Stimulated activated CD4-positive, alpha-beta T cell treated with anti-CD3 and anti-CD28 coated beads, Interleukin-4, amount 100 ng/mL, for 4 hours (primary cell): ENCODE measurements at places on chromosomes 1 and 21.

- DNase-seq: no peak
Observed at GRCh38 chr21:44596068-44596725, 3.9 kb upstream of the KRTAP10-6 start.

DNA sequence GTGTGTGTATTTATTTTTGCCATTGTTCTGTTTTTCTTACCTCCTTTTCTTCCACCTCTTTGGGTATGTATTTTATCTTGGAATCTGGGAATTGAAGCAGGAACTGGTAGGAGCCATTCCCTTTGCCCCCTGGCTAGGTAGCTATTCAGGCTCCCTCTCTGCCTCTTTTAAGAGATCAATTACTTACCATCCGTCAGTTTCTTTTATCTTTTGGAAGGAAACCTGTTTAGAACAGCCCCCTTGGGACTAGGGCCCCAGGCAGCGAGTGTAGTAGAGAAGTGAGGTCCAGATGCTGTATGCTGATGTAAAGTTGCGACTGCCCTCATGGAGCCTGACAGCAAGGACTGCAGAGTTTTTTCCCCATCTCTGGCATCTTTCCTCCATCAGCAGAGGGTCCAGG is 41.6 kb downstream of the KIRREL1 start:
- DNase-seq: no peak

- no peak for DNase-seq
Observed at GRCh38 chr1:239123260-239123659, 263.1 kb upstream of the CHRM3 start.

- no peak for DNase-seq
Observed at GRCh38 chr1:55316502-55316901, 101.3 kb upstream of the USP24 start.

DNA sequence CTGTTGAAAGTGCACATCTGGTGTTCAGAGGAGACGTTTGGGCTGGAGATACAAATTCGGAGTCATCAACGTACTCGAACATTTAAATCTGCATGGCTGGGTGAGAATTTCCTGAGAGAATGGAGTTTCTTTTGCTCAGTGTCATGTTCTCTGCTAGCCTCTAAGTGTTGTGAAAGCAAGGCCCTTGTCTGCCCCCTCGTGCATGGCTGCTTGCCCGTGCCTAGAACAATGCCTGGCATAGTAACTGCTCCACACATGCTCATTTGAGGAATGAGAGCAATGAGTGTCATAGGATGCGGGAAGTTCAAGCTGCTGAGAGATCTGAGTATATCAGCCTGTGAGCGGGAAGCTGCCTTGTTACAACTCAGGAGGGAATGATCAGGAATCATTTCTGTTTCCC is 171.1 kb upstream of the CSF3R start:
- DNase-seq: no peak

DNA sequence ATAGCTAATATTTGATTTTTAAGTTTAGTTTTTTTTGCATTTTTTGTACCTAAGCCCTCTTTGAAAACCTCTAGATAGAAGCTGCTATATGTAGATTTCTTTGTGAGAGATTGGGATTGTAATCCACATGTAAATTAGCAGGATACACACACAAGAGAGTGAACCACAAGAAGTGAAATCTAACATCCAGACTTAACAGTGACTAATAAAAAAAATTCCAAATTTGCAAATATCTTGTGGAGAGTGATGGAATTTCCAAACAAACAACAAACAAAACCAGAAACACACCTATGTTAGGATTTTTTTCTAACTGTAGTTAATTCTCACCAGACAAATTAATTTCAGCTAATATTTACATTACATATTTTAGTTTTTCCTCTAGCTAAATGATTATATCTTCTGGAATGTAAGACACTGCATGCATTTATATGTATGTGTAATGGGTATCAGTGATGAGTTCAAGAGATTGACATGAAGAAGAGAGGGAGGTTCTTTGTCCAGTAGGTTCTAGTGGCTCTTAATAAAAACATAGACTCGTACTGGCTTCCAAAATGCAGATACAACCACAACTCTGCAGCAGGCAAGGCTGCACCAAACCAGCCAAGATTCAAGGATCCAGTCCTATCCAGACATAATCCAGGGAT is 12.8 kb downstream of the CLDN17 start:
- no peak for DNase-seq

DNA sequence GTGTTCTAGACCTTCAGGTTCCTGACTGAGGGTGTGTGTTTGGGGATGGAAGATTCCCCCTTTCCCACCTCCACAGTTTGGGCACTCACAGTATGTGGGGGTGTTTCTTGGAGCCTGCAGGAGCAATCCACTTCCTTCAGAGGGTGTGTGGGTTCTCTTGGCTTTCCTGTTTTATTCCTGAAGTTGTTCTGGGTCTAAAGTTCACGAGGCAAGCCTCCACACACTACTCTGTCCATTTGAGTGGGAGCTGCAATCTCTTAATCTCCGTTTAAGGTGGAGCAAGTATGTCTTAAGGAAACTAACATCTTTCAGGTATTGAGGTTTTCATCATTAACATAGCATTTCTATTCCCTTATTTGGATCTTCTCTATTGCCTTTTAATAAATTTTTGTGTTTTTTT is 141.8 kb downstream of the TENT5C start:
- no peak for DNase-seq

- DNase-seq: no peak
Observed at GRCh38 chr1:4797016-4797410, 142.6 kb downstream of the AJAP1 start.

GRCh38 chr1:39109644-39110043 is 83.5 kb downstream of the NDUFS5 start:
- DNase-seq: no peak

- DNase-seq: no peak
Observed at GRCh38 chr1:223344491-223344890, 19.5 kb downstream of the SUSD4 start.

DNA sequence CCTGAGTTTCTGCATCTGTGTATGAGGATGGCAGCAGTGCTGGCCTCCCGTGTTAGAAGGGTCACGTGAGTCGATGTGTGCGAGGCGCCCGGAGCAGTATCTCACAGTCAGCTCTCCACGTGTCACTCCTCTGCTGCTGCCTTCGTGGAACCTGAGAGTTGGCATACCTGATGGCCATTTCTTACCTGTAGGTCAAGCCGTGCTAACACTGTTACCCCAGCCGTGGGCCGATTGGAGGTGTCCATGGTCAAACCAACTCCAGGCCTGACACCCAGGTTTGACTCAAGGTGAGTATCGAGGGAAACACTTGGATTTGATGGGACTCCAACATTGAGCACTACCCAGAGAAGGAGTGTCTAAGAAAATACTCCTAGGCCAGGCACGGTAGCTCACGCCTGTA is 10.7 kb downstream of the CDCA8 start:
- no peak for DNase-seq

DNA sequence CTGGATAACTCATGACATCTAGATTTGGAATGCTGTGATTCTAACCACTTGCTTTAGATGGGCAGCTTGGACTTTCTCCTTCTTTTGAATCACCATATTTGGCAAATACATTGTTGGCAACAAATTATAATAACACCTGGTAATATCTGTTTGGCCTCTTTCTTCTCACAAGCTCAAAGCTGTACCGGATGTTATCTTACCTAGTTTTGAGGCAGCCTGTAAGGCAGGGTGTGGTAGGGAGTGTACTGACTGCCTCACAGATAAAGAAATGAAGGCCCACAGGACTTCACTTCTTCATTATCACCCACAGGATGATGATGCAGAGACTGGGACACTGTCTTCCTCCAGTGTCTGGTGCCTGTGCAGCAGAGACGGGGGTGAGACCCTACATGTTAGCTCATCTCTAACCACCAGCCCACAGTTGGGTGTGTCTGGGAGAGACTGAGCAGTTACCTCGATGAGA is 28.5 kb downstream of the TUFT1 start:
- peak; percentile 47 for DNase-seq

- no peak for DNase-seq
Observed at GRCh38 chr1:3577711-3578432, 33.4 kb downstream of the MEGF6 start.

GRCh38 chr1:214198571-214198970 is 82.4 kb upstream of the SMYD2 start:
- no peak for DNase-seq

GRCh38 chr1:87279966-87280535 is 48.6 kb upstream of the LMO4 start:
- DNase-seq: no peak

GRCh38 chr1:35563166-35563565 is 5.6 kb downstream of the NCDN start:
- DNase-seq: no peak

GRCh38 chr21:37620401-37620800 is 253.8 kb downstream of the DYRK1A start:
- no peak for DNase-seq

GRCh38 chr21:40733024-40733397 is 113.9 kb downstream of the DSCAM start:
- no peak for DNase-seq

- DNase-seq: no peak
Observed at GRCh38 chr1:243917863-243918565, 68.0 kb upstream of the AKT3 start.

- DNase-seq: no peak
Observed at GRCh38 chr1:147083919-147084272, 88.4 kb downstream of the PRKAB2 start.

DNA sequence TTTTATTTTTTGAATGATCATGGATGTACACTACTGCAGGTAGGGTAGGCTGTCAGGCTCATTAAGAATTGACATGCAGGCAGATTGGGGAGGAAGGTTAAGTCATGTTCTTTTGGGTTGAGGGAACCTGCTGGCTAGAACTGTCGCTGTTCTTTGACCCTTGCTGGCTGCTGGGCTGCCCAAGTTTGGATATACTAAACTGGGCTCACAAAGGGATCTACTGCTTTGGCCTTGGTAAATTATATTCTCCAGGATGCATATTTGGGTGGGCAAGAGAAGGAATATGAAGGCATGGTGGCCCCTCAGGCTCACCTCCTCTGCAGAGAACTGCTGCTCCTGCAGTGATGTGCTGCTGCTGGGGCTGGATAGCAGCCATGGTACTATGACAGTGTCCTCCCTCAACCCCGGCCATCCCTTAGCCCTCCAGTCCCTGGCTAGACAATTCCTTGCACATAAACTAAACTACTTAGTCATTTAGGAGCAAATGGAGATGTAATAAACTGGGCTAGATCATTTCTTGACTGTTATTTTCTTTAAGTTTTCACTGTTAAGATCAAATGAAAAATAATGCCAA is 6.1 kb downstream of the ATP1A1 start:
- DNase-seq: no peak

- DNase-seq: no peak
Observed at GRCh38 chr1:31390071-31390470, 17.2 kb upstream of the FABP3 start.

GRCh38 chr1:102500758-102501157 is 504.0 kb upstream of the OLFM3 start:
- no peak for DNase-seq

GRCh38 chr21:41367301-41367944 is 5.6 kb downstream of the MX2 start:
- DNase-seq: no peak

DNA sequence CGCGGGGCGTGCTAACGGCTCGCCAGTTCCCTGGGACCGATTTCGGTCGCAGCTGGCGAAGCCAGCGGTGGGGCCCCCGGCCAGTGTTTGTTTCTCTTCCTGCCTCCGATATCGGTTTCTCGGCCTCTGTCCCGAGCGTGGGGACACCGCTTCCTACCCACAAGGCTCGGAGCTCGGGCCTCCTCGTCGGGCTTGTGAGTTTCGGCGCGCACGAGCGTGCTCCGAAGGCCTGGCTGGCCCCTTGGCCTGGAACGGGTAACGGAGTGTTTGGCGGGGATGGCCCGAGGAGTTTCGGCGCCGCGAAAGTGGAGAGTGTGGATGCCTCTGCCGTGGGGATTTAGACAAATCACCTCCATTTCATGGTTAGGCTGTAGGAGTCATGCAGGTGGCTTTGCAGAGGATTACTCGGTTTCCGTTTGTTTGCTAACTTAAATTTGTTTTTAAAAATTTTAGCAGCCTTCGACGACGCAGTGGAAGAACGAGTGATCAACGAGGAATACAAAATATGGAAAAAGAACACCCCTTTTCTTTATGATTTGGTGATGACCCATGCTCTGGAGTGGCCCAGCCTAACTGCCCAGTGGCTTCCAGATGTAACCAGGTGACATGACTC is 559 bp downstream of the RBBP4 start:
- DNase-seq: no peak

GRCh38 chr1:170273291-170274130 is 127.8 kb downstream of the NTMT2 start:
- DNase-seq: no peak

- no peak for DNase-seq
Observed at GRCh38 chr1:27322569-27323240, 742 bp downstream of the TMEM222 start.

DNA sequence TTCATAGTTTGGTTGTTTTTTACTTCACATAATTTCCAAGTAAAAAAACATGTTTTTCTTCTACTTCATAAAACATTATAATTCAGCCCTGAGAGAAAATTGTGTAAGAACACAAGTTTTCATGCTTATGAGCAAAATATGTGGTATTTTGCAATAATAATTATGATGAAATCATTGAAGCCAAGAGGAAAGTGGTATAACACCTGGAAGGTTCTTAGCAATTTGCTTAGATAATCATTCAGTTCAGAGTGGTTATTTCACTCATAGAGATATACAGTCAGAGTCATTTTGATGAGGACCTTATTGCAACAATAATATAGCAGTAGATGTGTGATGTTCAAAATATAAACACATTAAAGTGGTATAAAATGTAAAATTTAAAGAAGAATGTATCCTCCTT is 94.5 kb downstream of the PLPPR4 start:
- DNase-seq: no peak

GRCh38 chr1:19462781-19463503 is 22.4 kb downstream of the CAPZB start:
- DNase-seq: peak; percentile 47

DNA sequence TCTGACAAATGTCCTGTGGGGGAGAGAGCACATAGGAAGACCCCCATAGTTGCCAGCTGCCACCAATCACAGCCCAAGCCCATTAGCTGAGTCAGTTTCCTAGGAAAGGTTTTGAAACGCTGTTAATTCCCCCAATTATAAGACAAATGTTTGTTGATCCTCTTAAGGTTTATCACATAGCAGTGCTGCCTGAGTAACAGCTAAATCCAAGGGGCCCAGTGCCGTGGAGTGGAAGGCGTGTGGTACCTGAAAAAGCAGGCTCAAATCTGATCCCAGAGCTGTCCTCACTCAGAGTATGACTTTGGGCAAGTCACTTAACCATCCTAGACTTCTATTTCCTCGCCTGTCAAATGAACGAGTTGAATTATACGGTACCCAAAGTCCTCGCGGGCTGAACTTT is 69.5 kb downstream of the GRIK3 start:
- no peak for DNase-seq

GRCh38 chr1:111671852-111672251 is 52.3 kb downstream of the RAP1A start:
- no peak for DNase-seq

GRCh38 chr1:43968348-43968948 is 1.4 kb upstream of the DPH2 start:
- no peak for DNase-seq

- DNase-seq: peak; percentile 55
Observed at GRCh38 chr1:10755970-10756521, 40.4 kb downstream of the CASZ1 start.

DNA sequence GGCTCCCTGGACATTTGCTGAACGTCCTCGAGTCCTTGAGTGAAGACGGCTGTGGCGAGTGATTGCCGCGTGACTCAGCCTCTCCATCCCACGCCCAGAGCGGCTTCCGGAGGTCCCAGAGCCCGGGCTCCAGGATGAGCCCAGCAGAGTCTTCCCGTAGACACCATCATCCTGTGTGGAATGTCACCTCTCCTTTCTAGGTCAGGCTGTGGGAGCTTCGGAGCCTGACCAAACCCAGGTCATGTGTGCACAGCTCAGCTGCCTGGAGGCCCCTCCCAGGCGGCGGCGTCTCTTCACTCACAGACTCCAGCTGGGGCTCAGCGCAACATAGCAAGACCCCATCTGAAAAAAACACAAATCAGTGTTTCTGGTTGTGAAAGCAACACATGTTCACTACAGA is 38.2 kb downstream of the PRKCZ start:
- DNase-seq: no peak
